ENCODE measurements at places on chromosomes 16 and 17. TPM values are rescaled to one million over a fixed set of nuclear protein-coding genes. Genes with fewer than 3 reads are reported as not detected.

The ZNF624 gene
- polyA plus RNA-seq: 10.7 TPM

DNA sequence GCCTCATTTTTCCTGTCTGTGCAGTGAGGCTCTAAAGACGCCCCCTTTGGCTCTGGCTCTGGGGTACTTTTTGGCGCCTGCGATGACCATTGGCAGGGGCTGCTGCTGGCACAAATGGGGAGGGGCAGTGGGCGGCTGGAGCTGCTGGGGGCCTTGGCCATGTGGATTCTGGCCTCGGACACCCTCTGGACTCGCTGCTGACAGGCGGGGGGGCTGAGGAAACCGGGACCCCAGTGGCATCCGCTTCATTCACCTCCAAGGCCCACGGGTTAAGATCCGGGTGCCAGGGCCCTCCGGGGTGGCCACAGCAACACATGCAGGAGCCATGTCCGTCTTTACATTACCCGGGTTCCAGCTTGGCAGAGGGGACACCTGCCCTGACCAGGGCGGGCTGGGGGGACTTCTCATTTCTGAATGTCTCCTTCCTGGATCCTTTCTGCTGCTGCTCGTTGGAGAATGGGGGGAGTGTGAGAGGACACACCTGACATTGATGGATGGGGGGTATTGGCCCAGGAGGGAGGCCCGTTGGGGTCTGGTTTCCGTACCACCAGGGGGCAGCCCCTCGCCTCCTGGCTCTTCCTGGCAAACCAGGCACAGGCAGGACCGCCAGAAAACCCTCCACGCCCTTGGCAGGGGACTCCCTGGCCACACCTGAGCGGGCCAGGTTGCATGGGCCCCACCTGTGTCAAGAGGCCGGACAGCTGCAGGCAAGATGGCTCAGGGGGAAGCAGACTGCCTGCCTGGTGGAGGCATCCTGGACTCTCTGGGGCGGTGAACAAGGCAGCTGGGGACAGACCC is 21.8 kb downstream of the GSE1 start:
- DNase-seq: no peak

GRCh38 chr16:86375851-86376250 is 134.5 kb upstream of the FOXF1 start:
- no peak for DNase-seq

The IRX6 gene
- polyA plus RNA-seq: 7.0 TPM

The NAA38 gene
- polyA plus RNA-seq: 85.1 TPM

The MPP2 gene
- 7.5 TPM for polyA plus RNA-seq

The GNG13 gene
- polyA plus RNA-seq: 0.17 TPM

DNA sequence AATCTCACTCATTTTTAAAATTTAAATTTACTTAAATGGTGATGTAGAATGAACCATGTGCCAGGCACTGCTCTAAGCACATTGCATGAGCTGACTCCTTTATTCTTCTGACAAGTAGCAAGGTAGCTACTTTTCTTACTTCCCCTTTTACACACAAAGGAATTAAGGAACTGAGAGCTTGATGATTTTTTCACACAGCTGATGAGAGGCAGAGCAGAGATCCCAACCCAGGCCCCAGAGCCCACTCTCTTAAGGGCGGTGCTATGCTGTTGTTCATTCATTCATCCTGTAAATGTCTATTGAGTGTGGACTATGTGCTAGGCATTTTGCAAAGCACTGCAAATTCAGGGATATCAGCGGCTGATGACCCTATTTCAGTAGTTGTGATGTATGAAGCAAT is 17.9 kb downstream of the SEC14L5 start:
- no peak for DNase-seq

DNA sequence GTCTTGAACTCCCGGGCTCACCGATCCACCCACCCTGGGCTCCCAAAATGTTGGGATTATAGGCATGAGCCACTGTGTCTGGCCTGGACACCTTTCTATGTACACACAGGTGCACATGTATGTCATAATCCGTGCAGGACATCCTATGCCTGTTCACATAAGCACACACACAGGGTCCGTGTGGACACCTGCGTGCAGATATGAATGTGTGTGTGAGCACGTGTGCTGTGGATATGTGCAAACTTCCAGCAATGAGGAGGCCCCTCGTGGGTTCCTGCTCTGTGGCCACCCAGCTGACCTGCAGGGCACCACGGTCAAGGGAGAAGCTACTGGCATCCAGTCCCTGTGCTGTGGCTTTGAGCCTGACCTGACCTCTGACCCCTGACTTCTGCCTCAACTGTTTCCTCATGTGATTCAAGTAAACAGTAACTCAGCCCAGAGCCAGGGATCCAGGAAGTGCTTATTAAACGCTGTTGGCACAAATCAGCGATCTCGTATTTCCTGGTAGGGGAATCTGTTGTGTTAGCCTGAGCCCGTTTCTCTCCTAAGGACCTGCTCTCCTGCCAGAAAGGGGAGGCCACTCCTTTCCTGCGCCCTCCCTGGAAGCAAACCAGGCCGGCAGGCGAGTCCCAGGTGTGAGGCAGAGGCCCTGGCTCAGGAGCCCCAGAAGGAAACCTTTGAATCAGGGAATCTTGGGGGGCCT is 6.5 kb downstream of the CPNE7 start:
- DNase-seq: no peak

The CCDC78 gene
- 1.1 TPM for polyA plus RNA-seq

DNA sequence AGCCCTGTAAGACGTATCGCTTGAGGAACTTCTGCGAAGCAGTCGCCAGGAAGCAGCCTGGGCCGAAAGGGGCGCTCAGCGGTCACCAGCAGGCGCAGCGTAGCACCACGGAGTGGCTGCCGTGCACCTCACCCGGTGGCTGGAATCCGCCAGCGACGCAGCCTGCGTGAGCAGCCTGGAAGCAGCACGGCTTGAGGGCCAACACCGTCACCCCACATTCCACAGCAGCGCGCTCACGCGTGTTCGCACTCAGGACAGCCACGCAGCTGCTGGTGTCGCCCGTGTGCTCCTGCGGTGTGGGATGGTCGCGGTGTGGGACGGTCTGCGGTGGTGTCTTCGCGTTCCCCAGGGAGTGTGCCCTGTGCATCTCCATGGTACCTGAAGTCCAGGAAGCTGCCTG is 9.6 kb downstream of the UBE2I start:
- DNase-seq: no peak

The SCN4A gene
- polyA plus RNA-seq: 1.3 TPM

- peak; percentile 44 for DNase-seq
Observed at GRCh38 chr17:52106638-52107261, 51.8 kb downstream of the CA10 start.

The KLHL10 gene
- polyA plus RNA-seq: 0.16 TPM

GRCh38 chr16:72908362-72909167 is 139.4 kb downstream of the ZFHX3 start:
- no peak for DNase-seq

The TMC8 gene
- polyA plus RNA-seq: 2.7 TPM

DNA sequence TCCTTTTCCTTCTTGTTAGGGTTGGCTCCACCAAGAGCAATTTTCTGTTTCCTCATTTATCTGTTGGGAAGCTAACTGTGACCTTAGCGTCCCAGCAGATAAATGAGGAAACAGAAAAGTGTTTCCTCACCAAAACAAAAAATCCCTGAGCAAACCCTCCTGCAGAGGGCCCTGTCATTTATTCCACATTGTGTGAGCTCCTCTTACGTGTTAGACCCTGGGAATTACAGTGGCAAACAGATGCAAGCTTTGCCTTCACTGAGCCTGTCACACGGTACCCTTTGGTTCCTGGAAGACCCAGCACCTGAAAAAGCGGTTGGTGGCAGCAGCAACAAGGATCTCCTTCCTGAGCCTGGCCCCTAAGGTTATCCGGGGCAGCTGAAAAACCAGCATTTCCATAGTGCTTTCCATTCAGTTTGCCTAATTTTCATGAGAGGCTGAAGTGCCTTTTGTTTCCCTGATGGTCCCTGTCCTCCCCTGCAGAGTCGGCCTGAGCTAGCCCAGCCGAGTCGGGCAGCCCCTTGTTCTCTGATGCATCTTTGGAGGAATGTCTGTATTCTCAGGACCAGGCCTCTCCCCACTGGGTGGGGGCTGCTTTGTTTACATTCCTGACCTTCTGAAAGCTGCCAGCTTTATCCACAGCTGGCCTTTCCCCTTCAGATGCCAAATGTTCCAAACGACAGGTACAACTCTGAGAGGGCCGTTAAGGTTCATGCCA is 34.7 kb downstream of the YPEL2 start:
- DNase-seq: peak; percentile 31

- DNase-seq: no peak
Observed at GRCh38 chr16:22008215-22009059, 526 bp downstream of the MOSMO start.

DNA sequence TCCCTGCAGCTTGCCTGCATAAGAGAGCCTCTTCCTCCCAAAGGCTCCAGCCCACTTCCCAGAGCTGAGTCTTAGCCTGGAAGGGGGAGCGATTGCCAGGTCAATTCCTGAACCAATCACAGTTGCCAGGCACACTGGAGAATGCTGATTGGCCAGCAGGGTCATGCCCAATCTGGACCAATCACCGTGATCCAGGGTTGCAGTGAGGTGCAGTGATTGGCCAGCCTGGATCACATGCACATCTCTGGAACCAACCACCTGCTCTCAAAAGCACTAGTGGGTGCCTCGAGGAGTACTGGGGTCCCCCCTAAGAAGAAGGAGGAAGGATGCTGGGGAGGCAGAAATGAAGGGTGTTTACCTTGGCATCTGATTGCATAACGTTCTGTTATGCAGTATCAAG is 18.4 kb downstream of the NAGPA start:
- DNase-seq: no peak

DNA sequence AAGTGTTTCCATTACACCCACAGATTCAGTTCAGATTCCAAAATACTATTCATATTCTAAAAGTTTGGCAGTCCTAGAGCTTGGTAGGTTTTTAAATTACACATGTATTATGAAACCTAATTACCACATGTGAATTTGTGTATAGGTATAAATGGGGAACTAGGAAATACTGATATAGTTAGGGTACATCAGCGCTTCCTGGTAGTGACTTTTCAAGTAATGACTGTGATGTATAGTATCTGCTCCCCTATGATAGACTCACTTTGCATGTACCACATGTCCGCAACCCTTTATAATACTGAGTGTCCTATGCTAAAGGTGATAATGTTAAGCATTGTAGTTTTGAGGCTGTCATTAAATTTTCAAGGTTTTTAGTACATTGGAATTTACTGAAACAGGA is 22.9 kb downstream of the CDK12 start:
- no peak for DNase-seq

GRCh38 chr16:30535106-30535776 is 583 bp upstream of the ZNF747 start:
- DNase-seq: peak; percentile 87

- DNase-seq: no peak
Observed at GRCh38 chr16:57303910-57304168, 19.4 kb upstream of the PLLP start.

GRCh38 chr17:4440690-4441686 is 7.2 kb downstream of the SPNS3 start:
- no peak for DNase-seq

GRCh38 chr17:66811683-66812054 is 23.2 kb upstream of the CACNG5 start:
- DNase-seq: no peak

DNA sequence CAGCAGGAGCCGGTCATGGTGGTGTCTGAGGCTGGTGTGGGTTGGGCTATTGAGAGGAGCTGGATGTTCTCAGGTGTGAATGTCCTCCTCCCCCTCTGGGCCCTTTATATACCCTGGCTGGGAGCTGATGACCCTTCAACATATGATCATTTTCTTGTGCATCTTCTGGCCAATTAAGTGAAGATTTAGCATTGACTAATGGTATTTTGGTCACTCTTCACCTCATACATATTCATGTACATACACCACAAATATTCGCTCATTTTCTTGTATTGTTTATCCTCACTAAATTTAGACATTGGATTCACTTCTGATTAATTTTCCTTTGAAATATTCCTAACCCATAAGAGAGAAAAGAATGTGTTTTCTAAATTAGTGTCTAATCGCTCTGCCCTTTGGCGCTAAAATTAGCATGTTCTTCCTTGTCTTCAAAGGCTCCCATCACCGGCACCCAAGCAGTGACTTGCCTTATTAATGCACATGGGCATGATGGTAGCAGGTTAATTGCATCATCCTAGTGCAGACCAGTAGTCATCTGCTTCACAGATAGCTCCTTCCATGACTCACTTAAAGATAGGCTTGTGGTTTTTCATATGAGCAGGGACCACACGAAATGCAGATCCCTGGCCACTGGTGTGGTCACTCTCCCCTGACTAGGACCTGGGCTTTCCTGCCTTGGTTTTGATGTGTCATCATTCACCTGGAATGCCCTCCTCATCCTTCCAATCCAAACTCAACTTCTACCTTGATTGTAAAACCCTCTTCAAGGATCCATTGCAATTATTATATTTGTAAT is at the start of gene KRTAP2-4:
Gene KRTAP2-4, minus strand, starts transcription at position 51 of the 796 bp plus-strand sequence. Its CDS starts 34 bp downstream, at position 17.
- no peak for DNase-seq

- DNase-seq: no peak
Observed at GRCh38 chr17:34762078-34762477, 182.7 kb downstream of the TMEM132E start.

DNA sequence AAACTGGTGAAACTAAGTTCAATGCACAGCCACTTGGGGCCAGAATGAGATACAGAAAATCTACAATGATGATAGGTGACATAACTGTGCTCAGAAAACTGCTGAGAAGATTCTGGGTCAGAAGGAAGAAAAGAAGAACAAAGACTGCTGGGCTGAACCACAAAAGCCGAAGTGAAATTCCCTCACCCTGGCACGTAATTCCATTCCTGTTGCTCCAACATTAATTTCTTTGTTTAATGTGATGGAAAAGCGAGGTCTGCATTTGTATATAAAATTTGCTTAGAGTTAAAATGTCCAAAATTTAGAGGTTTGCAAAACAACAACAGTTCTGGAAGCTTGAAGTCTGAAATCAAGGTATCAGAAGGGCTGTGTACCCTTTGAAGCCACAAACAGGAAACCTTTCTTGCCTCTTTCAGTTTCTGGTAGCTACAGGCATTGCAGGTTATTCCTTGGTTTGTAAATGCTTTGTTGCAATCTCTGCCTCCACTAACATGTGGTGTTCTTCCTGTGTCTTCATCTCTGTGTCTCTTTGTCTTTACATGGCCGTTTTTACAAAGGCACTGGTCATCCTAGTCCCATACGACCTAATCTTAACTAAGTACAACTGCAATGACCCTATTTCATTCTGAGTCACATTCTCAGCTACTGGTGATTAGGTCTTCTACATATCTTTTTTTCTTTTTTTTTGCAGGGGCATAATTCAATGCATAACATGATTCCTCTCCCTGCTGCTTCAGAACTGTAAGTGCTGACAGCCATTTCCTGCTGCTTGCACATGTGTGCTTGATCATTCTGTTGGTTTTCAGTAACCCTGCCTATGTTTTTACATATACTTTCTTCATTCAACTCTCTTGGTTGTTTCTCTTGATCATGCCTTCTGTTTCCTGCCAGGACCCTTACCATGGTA is 603.0 kb upstream of the CDH8 start:
- no peak for DNase-seq

Data from left renal cortex interstitium (tissue), 4 donors.